ENCODE measurements at places on chromosomes 5 and 9. TPM values are rescaled to one million over a fixed set of nuclear protein-coding genes. Genes with fewer than 3 reads are reported as not detected.

GRCh38 chr5:39328731-39329130, 35.6 kb downstream of the C9 start:
- DNase-seq = no peak

NOXA1 gene
- 2.0 TPM for total RNA-seq

- DNase-seq = no peak
Measured at GRCh38 chr5:112929336-112930081, 7.5 kb upstream of the REEP5 start.

DNA sequence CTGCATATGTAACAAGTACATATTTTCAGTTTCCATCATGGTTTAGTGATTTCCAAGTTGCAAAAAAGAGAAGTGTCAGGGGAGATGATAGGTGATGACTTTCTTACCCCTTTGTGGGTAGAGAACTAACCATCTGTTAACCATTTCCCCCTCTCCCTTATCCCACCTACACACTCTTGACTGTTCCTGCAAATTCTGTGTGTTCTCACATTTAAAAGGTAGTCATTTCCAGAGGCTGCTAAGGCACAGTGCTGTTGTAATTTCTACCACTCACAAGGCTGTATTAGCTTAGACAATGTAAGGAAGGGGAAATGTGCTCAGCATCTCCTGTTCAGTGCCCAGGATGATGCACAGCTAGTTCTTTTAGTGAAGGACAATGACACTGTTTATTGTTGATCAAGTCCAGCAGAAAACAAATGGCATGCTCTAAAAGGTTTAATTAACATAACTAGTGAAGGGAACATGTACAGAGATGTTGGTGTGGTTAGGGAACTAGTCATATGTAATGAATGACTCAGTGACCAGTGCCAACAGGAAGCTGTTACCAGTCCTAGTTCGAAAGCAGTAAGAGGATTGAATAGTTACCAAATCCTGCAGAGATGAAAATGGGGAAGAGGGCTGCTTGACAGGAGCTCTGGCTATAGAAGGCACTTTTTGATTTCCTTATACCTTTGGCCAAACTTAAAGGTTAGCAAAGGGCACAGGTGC, 165.1 kb downstream of the PLK2 start:
- DNase-seq = peak; percentile 11

ZNF354C gene
- total RNA-seq = 11.0 TPM

- DNase-seq = no peak
Measured at GRCh38 chr5:18487928-18488480, 853.7 kb downstream of the TAF11L14 start.

- no peak for DNase-seq
Measured at GRCh38 chr5:143436871-143437270, 33.4 kb upstream of the NR3C1 start.

OGN gene
- total RNA-seq = 454 TPM

EQTN gene
- 0.13 TPM for total RNA-seq

LMX1B gene
- 1.0 TPM for total RNA-seq

GRCh38 chr5:33941090-33941489, 4.9 kb downstream of the RXFP3 start:
- no peak for DNase-seq

SV2C gene
- total RNA-seq = under 0.01 TPM

GRCh38 chr5:54669845-54670244, 152.3 kb downstream of the SNX18 start:
- DNase-seq = no peak

- peak; percentile 74 for DNase-seq
Measured at GRCh38 chr5:43305948-43306565, 7.2 kb downstream of the HMGCS1 start.

- DNase-seq = peak; percentile 30
Measured at GRCh38 chr5:51829691-51830090, 446.4 kb downstream of the ISL1 start.

DNA sequence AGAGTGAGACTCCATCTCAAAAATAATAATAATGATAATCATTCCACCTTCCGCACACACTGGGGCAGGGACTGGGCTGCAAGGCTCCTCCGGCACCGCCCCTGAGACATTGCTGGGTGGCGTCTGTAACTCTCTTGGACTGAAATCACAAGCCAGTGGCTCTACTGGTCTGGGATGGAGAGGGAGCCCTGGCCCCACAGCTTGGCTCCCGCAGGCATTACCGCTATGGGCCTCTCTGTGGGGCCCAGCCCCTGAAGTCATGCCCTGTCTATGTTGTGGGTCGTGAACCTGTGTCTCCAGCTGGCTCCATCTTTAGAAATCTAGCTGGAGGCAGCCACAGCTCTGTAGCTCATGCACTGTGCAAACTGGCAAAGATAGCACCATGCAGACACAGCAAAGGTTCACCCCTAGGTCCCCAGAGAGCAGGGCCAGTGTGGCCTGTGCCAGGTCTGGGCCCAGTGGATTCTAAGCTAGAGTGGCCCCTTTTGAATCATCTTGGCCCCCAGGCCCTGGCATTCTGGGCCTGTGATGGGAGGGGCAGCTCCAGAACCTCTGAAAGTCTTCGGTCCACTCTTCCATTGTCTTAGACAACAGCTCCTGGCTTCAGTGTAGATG, 36.1 kb upstream of the COL5A1 start:
- DNase-seq = no peak

- no peak for DNase-seq
Measured at GRCh38 chr5:93577854-93578812, 2.9 kb downstream of the NR2F1-AS1 start.

CTXN3 gene
- total RNA-seq = 2.8 TPM

ZDHHC11 gene
- 2.8 TPM for total RNA-seq

SPARC gene
- total RNA-seq = 4,650 TPM

DNA sequence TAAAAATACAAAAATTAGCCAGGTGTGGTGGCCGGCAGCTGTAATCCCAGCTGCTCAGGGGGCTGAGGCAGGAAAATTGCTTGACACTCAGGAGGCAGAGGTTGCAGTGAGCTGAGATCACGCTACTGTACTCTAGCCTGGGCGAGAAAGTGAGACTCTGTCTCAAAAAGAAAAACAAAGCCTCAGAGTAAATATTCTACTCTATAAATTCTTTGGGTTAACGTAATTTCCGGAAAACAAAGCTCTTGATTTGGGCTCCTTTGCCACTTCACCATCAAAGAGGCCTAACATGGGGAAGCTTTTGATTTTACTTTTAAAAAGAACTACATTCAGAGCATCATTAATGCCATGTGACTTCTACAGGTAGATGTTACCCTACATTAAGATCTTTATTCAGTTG, 103.1 kb downstream of the SERINC5 start:
- no peak for DNase-seq

GPX3 gene
- 41.5 TPM for total RNA-seq

DNA sequence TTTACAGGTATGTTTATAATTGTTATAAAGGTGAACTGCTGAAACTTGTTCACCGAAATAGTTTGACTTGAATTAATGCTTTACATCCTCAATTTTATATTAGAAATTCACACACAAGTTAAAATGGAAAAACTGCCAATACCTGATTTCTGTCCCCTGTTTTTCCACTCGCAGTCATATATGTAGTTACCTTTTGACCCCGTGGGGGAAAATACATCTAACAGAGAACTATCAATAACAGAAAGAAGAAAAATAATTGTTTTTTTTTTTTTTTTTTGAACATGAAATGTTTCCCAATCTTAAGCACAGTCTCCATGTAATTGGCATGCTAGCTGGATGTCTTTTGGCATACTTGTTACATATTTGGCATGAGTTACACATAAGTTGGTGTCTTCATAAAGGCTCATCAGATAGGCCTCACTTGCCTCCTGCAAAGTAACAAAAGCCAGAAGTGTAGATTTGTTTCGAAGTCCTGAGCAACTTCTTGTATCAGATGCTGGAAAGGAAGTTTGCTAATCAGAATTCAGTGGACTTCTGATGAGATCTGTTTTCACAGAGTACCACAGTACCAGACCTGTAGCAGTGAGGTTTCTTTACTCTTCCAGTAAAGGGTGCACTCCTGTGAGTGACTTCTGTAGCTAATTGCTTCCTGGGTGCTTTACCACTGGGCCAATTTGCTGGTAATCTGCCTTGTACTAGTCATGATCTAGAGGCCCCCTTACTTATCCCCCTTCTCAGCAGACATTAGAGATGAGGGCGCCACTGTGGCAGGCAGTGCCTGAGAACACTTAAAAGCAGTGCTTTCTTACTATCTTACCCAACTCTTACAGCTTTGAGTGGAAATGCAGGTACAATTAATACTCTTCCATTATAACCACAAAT, 36.2 kb upstream of the CXXC5 start:
- peak; percentile 9 for DNase-seq

GRCh38 chr9:88874391-88874790, 116.9 kb upstream of the S1PR3 start:
- peak; percentile 24 for DNase-seq

DNA sequence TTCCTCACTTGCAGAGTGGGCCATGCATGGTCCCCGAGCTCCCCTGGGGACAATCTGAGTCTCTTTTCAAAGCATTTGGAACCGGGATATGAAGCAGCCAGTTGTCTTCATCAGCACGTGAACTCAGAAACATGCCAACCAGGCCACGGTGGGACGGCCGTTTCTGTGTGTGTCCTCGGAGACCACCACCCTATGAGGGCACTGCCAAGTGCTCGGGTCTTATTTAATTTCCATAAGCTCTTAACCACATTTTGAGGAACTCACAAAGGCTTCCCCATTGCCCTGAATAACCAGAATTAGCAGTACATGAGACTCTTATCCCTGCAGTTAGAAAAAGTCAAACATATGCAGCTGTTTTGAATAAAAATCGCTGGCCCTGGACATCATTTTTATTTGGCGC, 60.1 kb downstream of the OTULIN start:
- peak; percentile 59 for DNase-seq

C5orf22 gene
- 15.4 TPM for total RNA-seq

- no peak for DNase-seq
Measured at GRCh38 chr5:40121236-40121635, 558.5 kb upstream of the PTGER4 start.

- no peak for DNase-seq
Measured at GRCh38 chr5:143114481-143114880, 289.0 kb downstream of the NR3C1 start.

GRCh38 chr9:123107639-123108285, 74.3 kb downstream of the GPR21 start:
- DNase-seq = no peak

PCYOX1L gene
- total RNA-seq = 6.3 TPM

- DNase-seq = no peak
Measured at GRCh38 chr9:81461196-81461595, 228.2 kb downstream of the TLE1 start.

SMIM33 gene
- not detected for total RNA-seq

DNA sequence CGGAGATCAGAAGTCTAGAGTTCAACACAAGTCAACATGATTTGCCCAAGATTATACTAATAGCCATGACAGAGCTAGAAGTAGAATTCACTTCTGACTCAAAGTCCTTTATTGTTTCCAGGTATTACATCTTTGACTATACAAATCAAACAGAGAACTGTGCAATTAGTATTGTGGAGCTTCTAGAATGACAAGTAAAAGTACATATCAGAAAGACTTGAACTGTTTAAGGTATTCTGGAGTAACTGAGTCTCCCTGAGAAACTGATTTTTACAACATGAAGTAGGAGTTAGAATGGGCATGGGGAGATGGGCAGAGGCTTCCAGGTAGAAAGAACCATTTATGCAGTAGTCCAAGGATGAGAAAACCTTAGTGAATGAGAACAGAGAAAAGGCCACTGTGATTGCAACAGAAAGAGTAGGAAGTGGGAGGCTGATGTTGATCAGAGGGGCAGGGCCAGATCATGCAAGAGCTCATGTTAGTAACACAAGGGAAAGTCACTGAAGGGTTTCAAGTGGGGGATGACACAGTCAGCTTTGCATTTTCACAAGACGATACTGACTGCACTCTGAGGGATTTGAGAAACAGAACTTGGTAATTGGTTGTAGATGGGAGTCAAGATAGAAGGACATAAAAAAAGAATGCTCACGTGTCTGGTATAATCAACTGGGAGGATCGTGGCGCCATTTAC, 280.7 kb downstream of the RFX3 start:
- no peak for DNase-seq

GRCh38 chr5:1831257-1831656, 30.1 kb downstream of the NDUFS6 start:
- no peak for DNase-seq
